ENCODE measurements at places on chromosomes 2 and 18. TPM values are rescaled to one million over a fixed set of nuclear protein-coding genes. Genes with fewer than 3 reads are reported as not detected.

GRCh38 chr2:85972355-85972754 lies 83.6 kb upstream of the ST3GAL5 start:
- H3K27ac ChIP-seq: no peak overlapping the region
- DNase-seq: no peak
- H3K36me3 ChIP-seq: no peaks in the 10 kb centered on the region
- no peaks in the 10 kb centered on the region for H3K4me1 ChIP-seq

MAP2 gene
- total RNA-seq: not detected

NOSTRIN gene
- not detected for total RNA-seq

GRCh38 chr2:220336771-220337170 lies 709.3 kb downstream of the SLC4A3 start:
- no peaks in the 10 kb centered on the region for H3K4me1 ChIP-seq
- no peaks in the 10 kb centered on the region for H3K27me3 ChIP-seq
- no peaks in the 10 kb centered on the region for H3K36me3 ChIP-seq
- H3K27ac ChIP-seq: no peak overlapping the region

RGPD5 gene
- 27.9 TPM for total RNA-seq

GRCh38 chr2:112138159-112139032 lies at the start of gene FBLN7:
TSS of gene FBLN7 (plus strand) at chr2:112138385. CDS start at chr2:112138656, 271 bp downstream.
- H3K36me3 ChIP-seq: peaks cover 6% of the 10 kb centered on the region
- peak within 1 kb of the TSS; percentile 60 for H3K4me3 ChIP-seq
- peaks cover 38% of the 10 kb centered on the region for H3K27me3 ChIP-seq
- DNase-seq: peak; percentile 18
- peak within 1 kb of the TSS; percentile 36 for H3K27ac ChIP-seq

TUBA3E gene
- total RNA-seq: not detected

GRCh38 chr2:172552547-172553291 lies 3.2 kb upstream of the PDK1 start:
- H3K27ac ChIP-seq: no peak overlapping the region
- H3K27me3 ChIP-seq: peaks cover 4% of the 10 kb centered on the region
- H3K4me3 ChIP-seq: no peak overlapping the region
- peaks cover 44% of the 10 kb centered on the region for H3K4me1 ChIP-seq

DLX2 gene
- not detected for total RNA-seq

CEBPZOS gene
- 38.8 TPM for total RNA-seq

DNA sequence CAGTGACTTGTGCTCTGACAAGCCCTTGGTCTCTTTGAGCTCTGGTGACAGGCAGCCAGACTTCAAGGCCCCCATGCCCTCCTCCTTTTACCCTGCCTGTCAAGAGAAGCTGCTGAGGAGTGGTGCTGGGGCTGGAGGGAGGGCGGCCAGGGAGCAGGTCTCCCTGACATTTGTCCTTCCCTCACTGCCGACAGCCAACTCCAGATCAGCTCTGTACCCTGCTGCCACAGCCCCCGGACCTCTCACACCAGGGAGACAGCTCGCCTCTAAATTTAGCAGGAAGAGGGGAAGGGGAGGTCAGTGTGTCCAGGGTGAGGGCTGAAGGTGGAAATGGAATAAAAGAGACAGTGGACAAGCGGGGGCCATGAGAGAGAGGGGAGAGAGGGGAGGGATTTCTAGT lies 155.8 kb downstream of the TDRD15 start:
- H3K27me3 ChIP-seq: no peaks in the 10 kb centered on the region
- no peak overlapping the region for H3K27ac ChIP-seq
- H3K4me3 ChIP-seq: no peak overlapping the region
- H3K36me3 ChIP-seq: no peaks in the 10 kb centered on the region
- no peak for DNase-seq

GRCh38 chr2:62038975-62039771 lies 133.7 kb downstream of the COMMD1 start:
- H3K4me1 ChIP-seq: peaks cover 26% of the 10 kb centered on the region
- no peaks in the 10 kb centered on the region for H3K27me3 ChIP-seq
- peak overlapping the region; percentile 93 for H3K27ac ChIP-seq
- H3K4me3 ChIP-seq: peak overlapping the region; percentile 32
- peaks cover 11% of the 10 kb centered on the region for H3K36me3 ChIP-seq
- peak; percentile 48 for DNase-seq

GAL3ST2 gene
- 0.31 TPM for total RNA-seq

- no peak overlapping the region for H3K27ac ChIP-seq
- H3K36me3 ChIP-seq: no peaks in the 10 kb centered on the region
- DNase-seq: no peak
- H3K4me1 ChIP-seq: no peaks in the 10 kb centered on the region
- H3K27me3 ChIP-seq: no peaks in the 10 kb centered on the region
Measured at GRCh38 chr2:71562518-71562917, 109.2 kb downstream of the DYSF start.

DNA sequence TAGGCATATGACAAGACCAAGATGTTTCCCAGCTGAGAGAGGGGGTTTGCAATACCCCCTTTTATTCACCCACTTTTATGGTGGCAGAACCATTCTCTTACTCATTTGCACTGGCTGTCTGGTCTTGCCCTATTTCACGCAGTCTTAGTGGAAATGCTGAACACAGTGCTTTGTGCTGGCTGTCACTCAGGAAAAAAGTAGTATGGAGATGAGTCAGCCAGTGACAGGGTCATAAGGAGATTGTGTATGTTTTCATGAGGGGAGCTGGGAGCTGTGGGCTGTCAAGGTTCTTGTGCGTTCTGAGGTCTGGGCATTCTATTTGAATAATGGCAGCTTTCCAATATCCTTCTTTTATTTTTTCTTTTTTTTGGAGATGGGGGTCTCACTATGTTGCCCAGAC lies 10.9 kb upstream of the CNRIP1 start:
- no peak for DNase-seq
- no peak overlapping the region for H3K27ac ChIP-seq
- H3K4me3 ChIP-seq: no peak overlapping the region
- H3K36me3 ChIP-seq: no peaks in the 10 kb centered on the region
- peaks cover 30% of the 10 kb centered on the region for H3K27me3 ChIP-seq
- H3K4me1 ChIP-seq: no peaks in the 10 kb centered on the region

Data from activated naive CD8-positive, alpha-beta T cell treated with anti-CD3 and anti-CD28 coated beads for 36 hours (primary cell).